ENCODE measurements at places on chromosomes 4 and X.

DNA sequence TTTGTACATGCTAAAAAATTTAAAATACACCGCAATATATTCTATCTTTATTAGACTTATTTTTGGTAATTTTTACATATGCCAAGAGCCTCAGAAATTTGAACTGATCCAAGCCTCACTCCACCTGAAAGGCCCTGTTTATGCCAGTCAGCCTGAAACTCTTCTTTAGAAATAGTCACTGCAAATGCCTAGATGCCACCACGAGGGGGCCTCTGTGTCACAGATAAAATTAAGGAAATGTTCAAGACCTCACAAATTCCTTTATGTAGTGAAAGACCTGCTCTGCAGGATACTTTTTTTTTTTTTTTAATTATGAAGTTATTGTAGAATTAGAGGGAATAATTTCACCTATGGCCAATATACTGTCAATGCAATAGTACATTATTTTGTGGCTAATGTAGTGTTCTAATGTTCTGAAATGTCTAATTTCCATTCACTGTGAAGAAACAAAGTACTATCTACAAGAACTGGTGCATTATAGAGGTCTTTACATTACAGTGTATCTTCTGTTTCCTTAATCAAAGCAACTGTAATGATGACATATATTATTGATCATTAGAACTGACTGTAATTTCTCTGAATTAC lies 69.8 kb downstream of the DTHD1 start:
- peak; percentile 47 for DNase-seq

DNA sequence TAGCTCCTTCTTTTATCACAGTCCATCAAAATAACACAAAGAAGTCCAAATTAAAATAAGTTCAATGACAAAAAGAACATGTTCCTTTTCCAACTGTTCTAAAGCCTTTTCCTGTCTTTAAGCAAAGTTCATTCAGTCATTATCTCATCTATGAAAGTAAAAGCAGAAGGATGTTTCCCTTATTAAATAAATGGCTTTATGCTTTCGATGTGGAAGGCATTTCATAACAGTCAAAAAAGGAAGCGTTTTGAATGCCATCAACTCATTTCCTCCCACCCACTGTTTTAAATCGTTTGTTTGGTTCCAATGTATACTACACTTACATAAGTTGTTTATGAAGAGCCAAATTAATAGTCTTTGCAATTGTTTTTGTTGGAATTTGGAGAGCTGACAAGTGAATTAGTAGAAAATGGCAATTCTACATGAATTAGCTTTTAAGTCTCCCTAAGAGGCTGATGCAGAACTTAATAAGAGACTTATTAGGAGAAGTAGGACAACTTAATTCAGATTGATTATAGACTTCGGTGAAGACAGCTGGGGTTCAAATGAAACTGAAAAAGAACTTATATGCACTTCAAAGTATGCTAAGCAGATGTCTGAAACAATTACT lies 392.6 kb upstream of the FTHL17 start:
- no peak for DNase-seq

GRCh38 chrX:70973221-70973620 lies 42.3 kb upstream of the SLC7A3 start:
- no peak for DNase-seq

GRCh38 chrX:1231850-1232465 lies 19.5 kb upstream of the CRLF2 start:
- DNase-seq = no peak

DNA sequence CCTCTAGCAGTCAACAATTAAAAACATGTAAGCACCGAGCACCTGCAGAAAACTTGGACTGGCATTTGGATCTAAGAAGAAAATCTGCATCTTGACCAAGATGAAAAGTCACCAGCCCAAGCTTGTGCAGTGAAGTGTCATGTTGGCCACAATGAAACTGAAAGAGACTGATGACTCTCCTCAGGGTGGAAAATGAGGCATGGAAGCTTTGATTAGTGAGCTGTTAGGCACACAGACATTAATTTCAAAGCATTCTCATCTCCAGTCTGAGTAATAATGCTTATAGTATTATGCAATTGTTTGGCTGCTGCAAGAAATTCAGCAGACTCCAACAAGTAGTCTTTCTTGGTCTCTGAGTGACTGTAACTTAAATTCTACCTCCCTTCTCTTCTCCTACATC lies 150.1 kb downstream of the AR start:
- no peak for DNase-seq

- DNase-seq = no peak
Measured at GRCh38 chr4:187767158-187767557, 228.4 kb upstream of the ZFP42 start.

- no peak for DNase-seq
Measured at GRCh38 chrX:129585167-129585566, 45.1 kb downstream of the OCRL start.

- no peak for DNase-seq
Measured at GRCh38 chr4:8242782-8243560, 26.6 kb upstream of the HTRA3 start.

- DNase-seq = no peak
Measured at GRCh38 chr4:131054489-131055019, 1958.6 kb downstream of the C4orf33 start.

DNA sequence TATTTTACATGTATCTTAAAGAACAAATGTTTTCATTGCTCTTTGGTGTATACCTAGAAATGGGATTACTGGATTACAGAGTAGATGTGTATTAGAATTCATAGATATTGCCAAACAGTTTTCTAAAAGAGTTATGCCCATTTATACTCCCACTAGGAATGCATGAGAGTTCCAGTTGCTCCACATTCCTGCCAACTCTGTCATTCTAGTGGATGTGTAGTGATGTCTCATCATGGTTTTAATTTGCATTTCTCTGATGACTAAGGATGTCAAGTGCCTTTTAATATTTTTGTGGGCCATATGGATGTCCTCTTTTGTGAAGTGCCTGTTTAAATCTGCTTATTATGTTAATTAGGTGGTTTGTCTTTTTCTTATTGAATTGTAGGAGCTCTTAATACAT lies 65.6 kb upstream of the BMP2K start:
- DNase-seq = no peak

Data from liver (tissue), 10 donors.